Activated T-helper 17 cell treated with anti-CD3 and anti-CD28 coated beads, Interleukin-2, amount 50 U/mL, for 72 hours (primary cell): ENCODE measurements at places on chromosomes 16 and 17.

DNA sequence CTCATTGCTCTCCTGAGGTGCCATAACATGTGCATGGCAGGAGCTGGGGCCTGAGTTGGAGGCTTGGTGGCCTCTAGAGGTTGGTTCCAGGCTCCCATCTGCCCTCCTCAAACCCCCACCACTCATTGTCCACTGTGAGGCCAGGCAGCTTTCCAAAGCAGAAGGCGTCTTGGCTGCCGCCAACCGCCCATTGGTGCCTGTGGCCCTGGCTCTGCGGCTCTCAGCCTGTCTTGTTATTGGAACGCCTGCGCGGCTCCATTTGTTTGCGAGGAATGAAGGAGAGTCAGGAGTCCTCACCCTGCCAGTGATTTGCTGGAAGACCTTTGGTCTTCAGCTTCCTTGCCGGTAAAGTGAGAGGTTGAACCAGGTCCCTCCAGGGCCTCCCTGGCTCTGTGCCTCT is 43.6 kb downstream of the OR1D5 start:
- no peak for ATAC-seq

GRCh38 chr16:67957622-67958021 is 10.8 kb downstream of the SLC12A4 start:
- no peak for ATAC-seq

GRCh38 chr16:81987706-81988105 is 23.6 kb downstream of the SDR42E1 start:
- ATAC-seq, result no peak

- no peak for ATAC-seq
Observed at GRCh38 chr16:85919271-85920267, 20.6 kb downstream of the IRF8 start.

- peak; percentile 26 for ATAC-seq
Observed at GRCh38 chr17:51391982-51392654, 131.8 kb downstream of the UTP18 start.

- ATAC-seq, result no peak
Observed at GRCh38 chr17:40528692-40529417, 27.4 kb upstream of the TNS4 start.

DNA sequence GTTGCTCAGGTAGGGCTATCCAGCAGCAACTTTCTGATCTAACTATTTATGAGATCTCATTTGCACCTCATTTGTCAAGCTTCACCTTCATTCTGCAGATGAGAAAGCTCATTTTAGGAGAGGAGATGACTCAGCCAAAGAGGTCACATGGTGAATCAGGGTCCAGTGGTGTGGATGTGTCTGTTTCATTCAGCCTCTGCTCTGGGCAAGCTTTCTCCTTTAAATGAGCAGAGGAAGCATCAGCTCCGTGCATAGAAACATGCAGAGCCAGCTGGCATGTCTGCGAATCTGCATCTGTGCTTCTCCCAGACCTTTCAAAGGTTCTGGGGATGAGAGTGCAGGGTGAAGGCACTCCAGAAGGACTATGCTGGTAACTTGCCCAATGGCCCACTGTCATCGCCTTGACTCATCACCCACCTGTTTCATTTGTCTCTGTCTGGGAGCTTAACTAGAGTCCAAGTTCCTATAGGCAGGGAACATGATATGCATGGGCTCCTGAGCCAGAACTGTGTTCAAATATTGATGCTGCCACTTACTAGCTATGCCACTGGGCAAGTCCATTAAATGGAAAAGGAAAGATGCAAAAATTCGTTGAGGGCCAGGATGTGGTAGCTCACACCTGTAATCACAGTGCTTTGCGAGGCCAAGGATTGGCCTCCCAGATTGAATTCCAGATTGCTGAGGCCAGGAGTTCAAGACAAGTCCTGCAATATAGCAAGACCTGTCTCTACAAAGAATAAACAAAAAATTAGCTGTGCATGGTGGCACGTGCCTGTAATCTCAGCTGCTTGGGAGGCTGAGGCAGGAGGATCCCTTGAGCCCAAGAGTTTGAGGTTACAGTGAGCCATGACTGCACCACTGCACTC is 67.1 kb upstream of the NLK start:
- ATAC-seq, result no peak

DNA sequence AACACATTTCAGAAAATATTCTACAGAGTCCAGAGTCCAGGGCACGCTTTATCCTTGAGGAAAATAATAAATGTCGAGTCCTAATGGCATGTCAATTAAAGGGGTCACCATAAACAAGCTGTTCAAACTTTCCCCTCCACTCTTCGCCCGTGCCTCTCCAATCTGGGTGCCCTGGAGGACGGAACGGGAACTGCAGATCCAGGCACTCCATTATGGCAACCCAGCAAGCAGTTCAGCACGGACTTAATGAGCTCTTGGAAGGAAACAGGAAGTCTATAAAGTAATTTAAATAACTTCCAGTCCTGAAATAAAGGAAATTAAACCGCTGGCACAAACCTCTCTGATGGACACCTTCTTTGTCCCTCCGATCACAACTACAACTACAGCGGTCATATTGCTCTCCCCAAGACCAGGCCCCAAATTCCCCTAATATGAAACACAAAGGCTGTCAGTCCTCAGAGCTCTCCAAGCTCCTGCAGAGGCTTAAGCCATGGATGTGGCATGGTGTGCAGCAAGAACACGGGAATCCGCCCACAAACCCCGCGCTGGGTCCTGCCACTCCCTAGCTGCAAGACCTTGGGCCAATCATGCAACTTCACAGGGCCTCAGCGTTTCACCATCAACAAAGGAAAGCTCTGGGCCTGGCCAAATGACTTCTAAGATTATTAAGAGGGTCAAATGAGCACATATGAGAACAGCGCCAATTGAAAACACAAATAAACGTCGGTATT is 52.6 kb downstream of the ZFHX3 start:
- ATAC-seq, result no peak

DNA sequence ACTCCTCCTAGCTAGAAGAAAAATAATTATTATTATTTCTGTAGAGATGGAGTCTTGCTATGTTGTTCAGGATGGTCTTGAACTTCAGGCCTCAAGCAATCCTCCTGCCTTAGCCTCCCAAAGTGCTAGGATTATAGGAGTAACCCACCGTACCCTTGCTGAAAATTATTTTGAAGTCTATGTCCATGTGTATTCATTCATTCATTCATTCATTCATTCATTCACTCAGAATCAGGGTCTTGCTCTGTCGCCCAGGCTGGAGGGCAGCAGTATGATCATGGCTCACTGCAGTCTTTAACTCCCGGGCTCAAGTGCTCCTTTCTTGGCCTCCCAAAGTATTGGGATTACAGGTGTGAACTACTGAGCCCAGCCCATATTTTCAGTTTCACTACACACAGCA is 4.1 kb downstream of the SLC7A6OS start:
- ATAC-seq, result no peak

DNA sequence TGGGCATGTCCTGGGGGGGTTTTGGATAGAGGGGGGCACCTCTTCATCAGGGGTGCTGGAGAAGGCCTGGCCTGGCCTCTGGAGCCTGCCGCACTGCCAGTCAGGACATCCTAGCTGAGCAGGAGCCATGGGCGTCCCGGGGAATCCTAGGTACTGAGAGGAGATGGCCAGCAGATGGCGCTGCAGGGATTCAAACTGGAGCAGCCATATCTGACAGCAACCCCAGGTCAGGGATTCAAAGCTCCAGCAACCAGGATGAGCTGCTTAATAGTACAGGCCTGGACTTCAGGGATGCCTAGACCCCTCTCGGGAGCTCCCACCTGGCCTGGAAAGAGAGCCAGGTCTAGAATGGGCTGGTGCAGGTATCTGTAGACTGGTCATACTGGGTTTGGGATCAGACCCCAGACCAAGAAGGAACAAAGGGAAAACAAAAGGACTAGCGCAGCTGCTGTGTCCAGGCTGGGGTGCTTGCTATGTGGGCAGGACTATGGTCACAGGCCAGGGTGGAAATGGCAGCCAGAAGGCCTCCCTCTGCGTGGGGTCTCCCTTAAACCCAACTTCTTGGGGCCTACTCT is 306.9 kb upstream of the RBFOX1 start:
- ATAC-seq, result no peak

GRCh38 chr16:19697756-19698318 is 20.2 kb downstream of the KNOP1 start:
- peak; percentile 30 for ATAC-seq
